ENCODE measurements at places on chromosomes 12 and 14.

DNA sequence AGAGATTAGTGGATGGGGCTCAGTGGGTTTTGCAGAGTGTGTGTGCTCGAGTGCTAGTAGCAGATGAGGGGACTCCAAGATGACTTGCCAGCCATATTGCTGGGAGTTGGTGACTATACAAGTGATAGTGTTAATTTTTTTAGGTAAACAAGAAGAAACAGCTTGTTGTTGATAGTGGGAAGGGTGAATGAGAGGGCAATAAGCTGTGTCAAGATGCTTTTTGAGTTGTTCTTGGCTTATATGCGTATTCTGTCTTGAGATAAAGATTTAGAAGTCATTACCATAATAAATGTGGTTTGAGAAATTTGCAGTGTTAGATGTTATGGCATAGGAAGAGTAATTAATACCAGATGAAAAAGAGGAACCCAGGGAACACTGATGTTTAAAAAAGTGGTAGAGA, 75.3 kb downstream of the RCOR1 start:
- no peak for DNase-seq

DNA sequence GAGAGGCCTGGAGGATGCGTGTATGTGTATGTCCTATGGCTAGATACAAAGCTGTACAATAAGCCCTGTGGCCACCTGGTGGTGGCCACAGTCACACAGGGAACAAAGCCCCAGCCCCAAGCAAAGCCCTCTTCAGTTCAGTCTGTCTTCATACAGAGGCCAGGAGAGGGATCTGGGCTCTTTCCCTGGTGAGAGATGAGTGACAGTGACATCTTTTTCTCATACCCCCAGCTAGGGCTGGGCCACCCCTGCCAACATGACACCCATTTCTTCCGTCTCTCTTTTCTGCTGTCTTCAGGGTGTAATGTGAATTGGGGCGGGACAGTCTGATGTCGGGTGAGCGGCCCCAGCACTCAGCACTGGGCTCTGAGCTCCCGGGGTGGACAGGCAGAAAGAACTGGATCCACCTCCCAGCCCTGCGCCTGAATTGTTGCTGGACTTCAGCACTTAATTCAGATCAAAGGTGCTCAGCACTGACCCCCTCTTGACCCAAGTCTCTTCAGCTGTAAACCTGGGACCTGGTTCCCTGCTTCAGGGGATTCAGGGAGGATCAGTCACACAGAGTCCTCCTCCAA, 59.8 kb downstream of the SERPINA3 start:
- no peak for DNase-seq

DNA sequence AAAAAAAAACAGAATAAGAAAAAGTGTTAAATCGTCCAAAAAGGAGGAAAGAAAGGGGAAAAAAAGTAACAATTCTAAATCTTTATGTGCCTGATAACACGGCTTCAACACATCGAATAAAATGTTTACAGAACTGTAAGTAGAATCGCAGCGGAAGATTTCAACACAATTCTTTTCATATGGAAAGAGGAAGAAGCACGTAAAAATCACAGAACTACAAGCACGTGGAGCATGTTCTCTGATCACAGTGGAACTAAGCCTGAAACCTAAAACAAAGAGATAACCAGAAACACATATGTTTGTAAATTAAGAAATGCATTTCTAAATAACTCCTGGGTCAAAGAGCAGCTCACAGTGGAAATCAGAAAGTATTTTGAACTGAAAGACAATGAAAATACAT, 8.7 kb downstream of the CLEC7A start:
- DNase-seq: no peak

- no peak for DNase-seq
These were observed 85.7 kb downstream of the DUSP16 start for GRCh38 chr12:12476857-12477531.

- no peak for DNase-seq
These were observed 120.8 kb downstream of the CHST11 start for GRCh38 chr12:104577581-104577981.

DNA sequence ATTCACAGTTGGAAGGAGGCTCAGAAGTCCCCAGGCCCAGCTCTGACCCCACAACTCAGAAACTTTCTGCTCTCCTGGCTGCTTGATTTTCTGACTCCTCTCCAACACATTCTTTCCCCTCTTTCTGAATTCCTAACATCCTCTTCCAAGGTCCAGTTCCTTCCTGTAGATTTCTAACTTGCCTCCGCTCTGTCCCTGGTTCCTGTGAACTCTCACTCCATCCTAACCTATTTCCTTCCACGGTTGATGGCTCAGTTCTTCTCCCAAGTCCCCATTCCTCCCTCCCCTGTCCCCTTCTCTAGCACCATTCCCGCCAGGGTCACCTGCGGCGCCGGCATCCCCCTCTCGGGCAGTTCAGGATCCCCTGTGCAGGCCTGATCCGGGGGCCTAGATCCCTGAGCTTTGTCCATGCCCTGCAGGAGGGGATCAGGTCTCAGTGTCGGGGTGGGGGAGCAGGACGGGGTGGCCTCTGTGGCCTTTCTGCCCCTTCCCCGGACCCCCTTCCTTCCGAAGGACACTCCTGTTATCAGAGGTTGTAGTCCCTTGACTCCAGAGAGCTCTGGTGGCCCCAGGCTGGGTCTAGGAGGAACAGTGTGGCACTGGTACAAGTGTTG, 6.0 kb upstream of the SLC22A17 start:
- no peak for DNase-seq

- no peak for DNase-seq
These were observed 39.7 kb upstream of the VCPKMT start for GRCh38 chr14:50156111-50156510.
